AG10803 (cell line): ENCODE measurements at places on chromosomes 12 and 14.

GRCh38 chr12:49292729-49293055 lies 2.3 kb upstream of the PRPH start:
- no peak for DNase-seq

DNA sequence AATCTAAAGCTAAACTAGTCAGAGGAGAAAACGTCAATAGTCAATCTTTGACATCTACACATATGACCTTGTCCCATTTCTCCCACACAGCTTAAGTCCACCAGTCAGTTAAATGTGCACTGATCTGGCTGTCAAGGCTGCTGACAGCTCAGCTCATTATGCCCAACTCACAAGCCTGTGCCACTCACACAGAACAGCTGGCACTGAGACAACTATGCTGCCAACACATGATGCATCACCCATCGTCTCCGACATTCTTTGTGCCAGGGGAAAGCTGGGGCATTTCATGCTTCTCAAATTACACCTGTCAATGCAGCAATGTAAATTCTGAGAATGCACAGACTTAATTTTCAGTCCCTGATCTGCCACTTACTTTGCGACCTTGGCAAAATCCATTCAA lies 25.3 kb downstream of the GNS start:
- peak; percentile 15 for DNase-seq

GRCh38 chr14:105884808-105885281 lies 358.5 kb downstream of the TMEM121 start:
- no peak for DNase-seq

DNA sequence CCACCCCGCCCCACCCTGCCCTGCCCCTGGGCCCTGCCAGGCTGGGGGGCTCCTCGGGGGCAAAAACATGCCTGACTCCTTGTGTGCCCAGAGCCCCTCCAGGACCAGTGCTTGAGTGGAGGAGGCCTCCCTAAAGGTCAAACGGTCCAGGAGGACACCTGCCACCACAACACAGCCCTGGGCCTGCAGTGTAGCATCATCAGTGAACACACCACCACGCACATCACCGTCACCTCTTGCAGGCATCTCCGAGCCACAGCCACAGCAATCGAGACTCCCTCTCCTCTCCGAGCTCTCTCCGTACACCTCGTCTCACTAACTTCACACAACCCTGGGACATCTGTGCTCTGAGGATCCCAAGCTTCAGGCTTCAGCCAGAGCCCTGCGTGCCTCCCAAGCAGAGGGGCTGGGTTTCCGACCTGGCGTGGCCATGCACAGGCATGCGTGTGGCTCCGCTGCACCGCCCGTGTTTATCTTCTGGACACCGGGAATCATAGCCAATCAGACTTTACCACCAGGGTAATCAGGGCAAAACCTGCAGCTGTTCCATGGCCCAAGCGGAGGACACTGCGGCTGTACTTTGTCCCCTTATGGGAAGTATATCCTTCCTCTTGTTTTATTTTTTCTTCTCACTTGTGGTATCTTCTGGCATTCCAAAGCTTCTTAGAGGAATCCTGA lies 6.2 kb upstream of the DIO3 start:
- DNase-seq: no peak

DNA sequence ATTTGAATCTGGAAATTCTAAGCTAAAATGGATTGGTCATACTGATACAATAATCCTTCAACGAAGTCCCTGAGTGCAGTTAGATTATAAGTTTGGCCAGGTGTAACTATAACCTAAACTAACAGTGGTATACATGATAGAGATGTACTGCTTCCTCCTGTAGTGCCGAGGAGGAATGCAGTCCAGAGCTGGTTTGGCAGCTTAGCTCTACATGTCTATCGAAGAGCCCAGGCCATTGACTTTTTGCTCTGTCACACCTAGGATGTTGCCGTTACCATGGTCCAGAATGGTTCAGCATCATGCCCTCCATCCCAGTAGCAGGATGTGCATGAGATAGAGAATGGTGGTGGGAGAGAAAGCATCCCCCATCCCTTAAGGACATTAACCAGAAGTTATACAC lies 318.1 kb downstream of the ZFP36L1 start:
- DNase-seq: no peak
